Stimulated activated CD4-positive, alpha-beta T cell treated with anti-CD3 and anti-CD28 coated beads, Interleukin-1b, Interleukin-23, amount 100 ng/mL, for 1 hour (primary cell): ENCODE measurements at places on chromosomes 1 and 21.

GRCh38 chr1:222547260-222547614, 667 bp downstream of the HHIPL2 start:
- no peak for DNase-seq

- no peak for DNase-seq
Observed at GRCh38 chr1:112040891-112041740, 51.6 kb upstream of the KCND3 start.

- no peak for DNase-seq
Observed at GRCh38 chr1:33607444-33608005, 135.1 kb downstream of the ZSCAN20 start.

DNA sequence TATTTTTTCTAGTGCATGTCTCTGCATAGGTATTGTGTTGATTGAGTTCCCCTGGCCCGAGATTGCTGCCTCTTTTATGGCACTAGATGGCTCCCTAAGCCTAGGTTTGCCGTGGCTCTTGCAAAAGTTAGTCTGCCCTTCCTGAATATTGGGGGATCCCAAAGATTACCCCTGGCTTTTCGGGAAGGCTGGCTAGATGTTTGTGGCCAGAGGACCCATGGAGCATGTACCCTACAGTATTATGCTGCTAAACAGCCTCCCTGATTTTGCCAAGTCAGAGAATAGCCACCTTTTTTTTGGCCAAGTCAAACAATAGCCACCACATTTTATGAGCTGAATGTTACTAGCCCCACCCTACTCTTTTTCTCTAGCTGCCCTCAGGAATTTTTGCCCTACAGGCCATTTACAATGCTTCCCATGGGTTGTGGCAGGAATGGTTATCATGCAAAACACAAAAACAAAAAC, 343.2 kb downstream of the OLFM3 start:
- no peak for DNase-seq

GRCh38 chr1:111501645-111502044, 1.8 kb downstream of the ADORA3 start:
- no peak for DNase-seq

- DNase-seq = no peak
Observed at GRCh38 chr1:193589597-193590040, 403.2 kb upstream of the B3GALT2 start.

DNA sequence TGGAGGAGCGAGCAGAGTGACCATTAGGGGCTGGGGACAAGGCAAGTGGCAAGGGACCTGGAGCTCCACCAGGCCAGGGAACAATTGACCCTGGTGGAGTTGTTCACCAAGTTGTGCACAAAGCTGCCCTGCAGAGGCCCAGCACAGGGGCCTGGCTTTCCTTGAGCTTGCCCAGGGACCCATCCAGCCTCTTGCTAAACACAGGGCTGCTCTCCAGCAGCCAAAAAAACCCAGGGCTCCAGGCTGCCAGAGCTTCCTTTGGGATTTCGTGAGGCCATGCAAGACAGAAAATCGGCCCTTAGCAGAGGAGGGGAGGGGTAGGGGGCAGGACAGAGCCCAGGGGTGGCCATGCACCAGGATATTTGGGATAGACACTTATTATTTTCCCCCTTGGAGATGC, 32.6 kb downstream of the LRP8 start:
- no peak for DNase-seq

DNA sequence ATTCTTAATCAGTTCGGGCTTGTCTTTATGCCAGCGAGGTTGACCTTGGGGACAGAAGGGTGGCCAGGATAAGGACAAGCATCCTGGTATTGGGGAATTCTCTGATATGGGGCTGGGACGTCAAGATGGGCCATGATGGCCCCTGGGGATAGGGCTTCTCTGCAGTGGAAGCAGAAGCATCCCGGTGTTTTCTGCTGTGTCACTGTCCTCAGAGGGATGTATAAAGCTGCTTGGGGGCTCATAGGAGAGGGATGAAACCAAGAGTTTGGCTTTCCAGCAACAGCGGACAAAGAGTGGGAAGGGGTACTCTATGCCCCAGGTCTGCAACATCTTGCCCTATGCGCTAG, 1.4 kb upstream of the ATP1B1 start:
- no peak for DNase-seq

GRCh38 chr1:145991735-145992412, 4.5 kb downstream of the TXNIP start:
- DNase-seq = no peak

- DNase-seq = no peak
Observed at GRCh38 chr1:241839369-241839979, 8.5 kb upstream of the EXO1 start.

- DNase-seq = no peak
Observed at GRCh38 chr1:43705982-43706597, 1.2 kb upstream of the ST3GAL3 start.

GRCh38 chr1:196372896-196373536, 235.2 kb downstream of the KCNT2 start:
- no peak for DNase-seq

- no peak for DNase-seq
Observed at GRCh38 chr1:66684353-66684752, 67.9 kb upstream of the DYNLT5 start.

DNA sequence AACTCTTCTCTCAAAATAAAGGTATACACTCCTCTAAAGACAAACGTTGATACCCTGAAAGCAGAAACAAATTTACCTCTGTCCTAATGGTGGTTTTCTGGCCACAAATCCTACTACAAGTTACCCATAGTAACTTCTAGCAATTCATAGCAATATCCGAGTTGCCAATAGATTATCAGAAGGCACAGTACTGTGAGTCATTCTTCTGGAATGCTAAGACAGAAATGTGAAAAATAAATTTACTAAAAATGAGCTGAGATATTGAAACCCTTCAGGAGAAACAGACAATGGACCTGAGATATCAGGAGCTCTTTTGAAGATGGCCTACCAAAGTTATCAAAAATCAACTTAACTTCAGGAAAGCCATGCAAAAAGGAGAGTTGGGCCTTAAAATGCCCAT, 715.0 kb upstream of the ADAMTS5 start:
- no peak for DNase-seq

- DNase-seq = no peak
Observed at GRCh38 chr1:26533951-26534509, 4.5 kb downstream of the RPS6KA1 start.

- no peak for DNase-seq
Observed at GRCh38 chr1:53654216-53655210, 84.5 kb downstream of the GLIS1 start.

DNA sequence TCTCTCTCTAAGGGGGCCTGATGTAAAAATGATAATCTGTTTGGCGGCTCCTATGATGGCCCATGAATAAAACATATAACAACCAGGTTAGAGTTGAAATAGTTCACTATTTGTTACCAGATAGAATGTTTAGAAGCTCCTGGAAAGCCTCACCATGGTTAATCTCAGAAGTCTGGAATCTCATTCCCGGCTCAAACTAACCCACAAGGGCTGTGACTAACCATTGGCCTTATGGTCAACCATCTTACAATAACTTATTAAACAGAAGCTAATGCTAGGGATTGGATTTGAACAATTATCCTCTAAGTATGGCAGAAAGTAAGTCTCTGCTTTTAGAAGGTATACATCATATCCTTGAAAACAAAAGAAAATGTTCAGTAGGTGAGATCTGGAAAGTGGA, 134.1 kb upstream of the ADGRL2 start:
- no peak for DNase-seq

DNA sequence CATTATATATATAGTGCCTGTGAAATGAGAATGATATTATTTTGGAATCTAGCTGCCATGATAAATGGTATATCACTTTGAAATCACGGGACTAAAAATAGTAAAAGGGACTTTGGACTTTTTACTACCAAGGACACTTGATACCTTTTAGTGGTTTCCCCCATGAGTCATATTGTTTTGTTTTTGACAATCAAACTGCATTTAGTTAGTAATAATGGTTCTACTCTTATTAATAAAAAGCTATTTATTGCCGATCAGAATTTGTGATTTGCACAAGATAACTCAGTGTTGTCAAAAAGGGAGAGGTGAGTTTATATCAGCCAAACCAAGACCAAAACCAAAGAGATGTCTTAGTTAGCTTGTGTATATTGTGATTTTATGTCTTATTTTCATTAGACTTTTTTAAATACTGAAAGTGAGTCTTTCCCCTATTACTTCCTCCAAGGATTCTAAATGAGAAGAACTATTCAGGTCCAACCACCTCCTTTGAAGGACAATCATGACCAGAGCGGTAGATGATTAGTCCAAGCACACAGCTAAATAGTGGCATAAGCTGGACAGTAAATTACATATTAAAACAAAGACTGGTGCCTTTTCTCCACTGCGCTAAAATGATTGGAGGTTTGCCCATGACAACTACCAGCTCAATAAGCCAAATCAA, 281.7 kb upstream of the ESRRG start:
- DNase-seq = no peak

DNA sequence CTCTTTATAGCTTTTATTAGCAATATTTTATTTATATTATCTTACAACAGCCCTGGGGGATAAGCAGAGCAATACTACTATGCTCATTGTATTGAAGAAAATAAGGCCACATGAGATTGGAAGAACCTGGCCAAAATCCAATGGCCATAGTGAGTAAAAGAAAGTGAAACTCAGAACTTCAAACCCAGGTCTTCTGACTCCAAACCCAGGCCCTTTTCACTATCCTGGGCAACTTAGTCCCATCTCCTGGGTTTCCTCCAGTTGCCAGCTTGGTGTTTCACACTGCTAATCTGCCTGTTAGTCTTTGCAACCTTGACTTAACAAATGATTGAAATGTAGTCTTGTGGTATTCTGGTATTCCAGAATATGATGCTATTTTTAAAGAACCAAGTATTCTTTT, 22.4 kb upstream of the EXO1 start:
- DNase-seq = no peak

- no peak for DNase-seq
Observed at GRCh38 chr1:172154551-172154950, 265.9 kb upstream of the C1orf105 start.

GRCh38 chr1:5911871-5912271, 80.4 kb downstream of the NPHP4 start:
- no peak for DNase-seq

DNA sequence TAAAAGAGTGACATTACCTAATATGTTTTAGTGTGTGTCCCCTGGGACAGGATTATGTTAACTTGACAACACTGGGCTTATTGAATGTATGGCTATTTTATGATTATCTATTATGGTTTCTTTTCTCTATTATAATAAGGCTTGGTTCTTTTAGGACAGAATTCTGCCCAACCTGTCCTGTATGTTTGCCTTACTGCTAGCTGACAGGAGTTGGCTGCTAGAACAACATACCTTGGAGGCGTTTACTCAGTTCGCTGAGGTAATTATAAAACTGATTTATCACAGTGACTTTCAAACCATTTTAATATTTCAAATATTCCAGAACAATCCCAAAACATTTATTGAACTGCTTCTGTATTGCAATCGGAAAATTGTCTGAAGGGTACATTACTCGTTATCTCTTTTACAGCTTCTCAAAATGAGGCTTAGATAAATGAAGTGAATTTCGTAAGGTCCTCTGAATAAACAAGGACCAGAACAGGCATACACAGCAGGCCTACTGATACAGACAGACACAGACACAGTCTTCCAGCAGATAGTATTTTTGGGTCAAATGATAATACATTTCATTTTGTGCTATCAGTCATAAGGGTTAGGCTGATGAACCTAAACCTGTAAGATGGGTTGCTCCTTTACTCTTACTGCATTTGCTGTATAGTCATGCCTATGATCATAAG, 44.2 kb downstream of the SCYL3 start:
- DNase-seq = no peak

- DNase-seq = no peak
Observed at GRCh38 chr1:219529116-219529515, 83.8 kb downstream of the ZC3H11B start.

- no peak for DNase-seq
Observed at GRCh38 chr21:41054018-41054578, 113.9 kb upstream of the BACE2 start.

- DNase-seq = no peak
Observed at GRCh38 chr1:10380594-10381275, 18.1 kb upstream of the PGD start.

DNA sequence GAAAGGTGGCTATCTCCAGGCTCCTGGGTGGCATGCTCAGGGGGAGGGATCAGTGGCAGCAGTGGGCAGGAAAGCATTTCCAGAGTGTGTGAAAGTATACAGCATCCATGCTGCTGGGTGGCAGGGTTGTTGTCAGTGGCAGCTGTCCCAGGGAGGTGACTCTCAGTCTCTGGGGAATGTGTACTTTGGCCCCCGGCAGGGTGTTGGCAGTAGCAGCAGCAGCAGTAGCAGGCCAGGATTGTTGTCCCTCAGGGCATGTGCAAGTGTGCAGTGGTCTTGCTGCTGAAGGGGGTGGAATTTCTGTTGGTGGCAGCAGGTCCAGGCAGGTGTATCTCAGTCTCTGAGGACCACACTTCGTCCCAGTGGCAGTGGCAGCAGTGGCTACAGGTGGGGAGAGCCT, 71.7 kb upstream of the GUCA2B start:
- no peak for DNase-seq

DNA sequence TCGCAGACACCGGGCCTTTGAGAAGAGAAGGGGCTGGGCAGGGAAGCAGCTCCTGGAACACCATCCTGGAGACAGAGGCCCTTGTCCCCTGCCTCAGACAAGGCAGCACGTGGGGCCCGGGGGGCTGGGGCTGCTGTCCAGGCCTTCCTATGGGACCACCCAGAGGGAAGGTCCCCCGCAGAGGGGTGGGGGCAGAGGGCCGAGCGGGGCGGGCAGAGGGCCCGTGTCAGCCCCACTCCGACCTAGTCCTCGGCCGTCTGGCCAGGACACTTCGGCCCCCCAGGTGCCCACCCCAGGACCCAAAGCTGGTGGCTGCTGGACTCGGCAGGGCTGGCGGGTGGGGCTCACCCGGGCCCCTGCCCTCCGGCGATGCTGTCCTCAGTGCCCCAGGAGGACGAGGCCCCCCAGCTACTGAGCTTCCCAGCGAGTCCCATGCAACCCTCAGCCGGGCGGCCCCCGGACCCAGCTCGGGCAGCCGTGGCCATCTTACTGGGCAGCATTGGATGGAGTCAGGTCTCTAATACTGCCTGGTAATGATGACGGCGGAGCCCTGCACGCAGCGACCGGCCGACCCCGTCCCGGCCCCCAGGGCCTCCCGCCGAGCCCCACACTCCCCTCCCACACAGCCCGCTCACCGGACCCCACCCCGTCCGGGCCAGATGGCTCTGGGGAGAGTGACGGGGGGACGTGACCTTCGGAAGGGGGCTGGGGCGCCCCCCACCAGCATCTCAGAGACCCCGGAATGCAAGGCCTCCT, 6.9 kb upstream of the TTLL10 start:
- DNase-seq = no peak

- DNase-seq = no peak
Observed at GRCh38 chr1:66154394-66154793, 361.7 kb downstream of the PDE4B start.

GRCh38 chr1:67956116-67956515, 94.3 kb downstream of the DIRAS3 start:
- no peak for DNase-seq

GRCh38 chr1:13960375-13960987, 260.5 kb downstream of the PRDM2 start:
- peak; percentile 48 for DNase-seq

- DNase-seq = no peak
Observed at GRCh38 chr1:197327776-197328364, 59.8 kb downstream of the CRB1 start.
